Right hindlimb (tissue), 1 donor: ENCODE measurements at places on chromosomes 16 and 17.

GRCh38 chr17:70886648-70887047 is 717.3 kb downstream of the KCNJ2 start:
- no peak for DNase-seq

DNA sequence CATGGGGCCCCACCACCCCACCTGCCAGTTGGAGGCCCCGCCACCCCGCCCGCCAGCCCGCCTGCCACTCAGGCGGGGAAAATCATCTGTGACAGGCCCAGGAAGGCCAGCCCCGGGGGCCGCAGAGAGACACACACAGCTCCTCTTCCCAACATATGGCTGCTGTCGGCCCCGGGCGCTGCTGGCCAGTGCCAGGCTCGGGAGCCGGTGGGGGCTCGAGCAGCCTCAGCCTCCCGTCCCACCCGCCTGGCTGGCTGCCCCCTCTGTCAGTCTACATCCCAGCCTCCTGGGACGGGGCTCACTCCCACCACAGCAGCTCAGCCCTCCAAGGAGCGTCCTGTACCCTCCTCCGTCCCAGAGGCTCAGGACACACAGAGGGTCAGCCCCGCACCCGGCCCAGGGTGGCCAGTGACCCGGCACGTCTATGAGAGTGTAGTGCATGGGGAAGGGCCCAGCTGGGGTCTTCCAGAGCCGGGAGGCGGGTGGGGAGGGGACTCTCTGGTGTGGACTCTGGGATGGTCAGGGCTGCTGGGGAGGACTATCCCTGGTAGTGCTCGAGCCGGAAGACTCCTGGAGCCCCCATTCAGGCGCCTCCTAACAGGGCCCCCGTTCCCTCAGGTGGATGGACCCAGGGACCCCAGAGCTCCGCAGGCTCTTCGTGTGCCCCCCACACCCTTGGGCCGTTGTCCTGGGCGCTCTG is 3.6 kb upstream of the PRR35 start:
- no peak for DNase-seq

DNA sequence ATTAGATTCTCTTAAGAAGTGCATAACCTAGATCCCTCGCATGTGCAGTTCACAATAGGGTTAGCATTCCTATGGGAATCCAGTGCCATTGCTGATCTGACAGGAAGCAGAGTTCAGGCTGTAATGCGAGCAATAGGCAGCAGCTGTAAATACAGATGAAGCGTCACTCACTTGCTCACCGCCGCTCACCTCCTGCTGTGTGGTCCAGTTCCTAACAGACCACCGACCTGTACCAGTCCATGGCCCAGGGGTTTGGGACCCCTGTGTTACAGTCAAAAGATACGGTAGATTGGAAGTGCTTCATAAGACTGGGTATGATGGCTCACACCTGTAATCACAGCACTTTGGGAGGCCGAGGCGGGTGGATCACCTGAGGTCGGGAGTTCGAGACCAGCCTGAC is 2.8 kb downstream of the STAT5A start:
- DNase-seq: no peak

DNA sequence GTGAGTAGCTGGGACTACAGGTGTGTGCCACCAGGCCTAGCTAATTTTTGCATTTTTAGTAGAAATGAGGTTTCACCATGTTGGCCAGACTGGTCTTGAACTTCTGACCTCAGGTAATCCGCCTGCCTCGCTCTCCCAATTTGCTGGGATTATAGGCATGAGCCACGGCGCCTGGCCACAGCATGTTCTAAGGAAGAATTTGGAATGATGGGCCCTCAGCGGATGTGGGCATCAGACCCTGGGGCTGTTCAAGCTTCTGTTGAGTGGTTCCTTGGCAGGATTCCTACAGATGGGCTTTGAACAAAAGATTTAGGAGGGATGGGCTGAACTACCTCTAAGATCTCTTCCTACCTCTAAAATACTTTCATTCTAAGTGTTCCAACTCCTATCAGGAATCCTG is 4.1 kb downstream of the PRPSAP2 start:
- DNase-seq: no peak

- peak; percentile 83 for DNase-seq
Observed at GRCh38 chr17:82734987-82735866, at the start of gene FN3K. TSS of gene FN3K (plus strand) at chr17:82735615. CDS start at chr17:82735637, 22 bp downstream.

DNA sequence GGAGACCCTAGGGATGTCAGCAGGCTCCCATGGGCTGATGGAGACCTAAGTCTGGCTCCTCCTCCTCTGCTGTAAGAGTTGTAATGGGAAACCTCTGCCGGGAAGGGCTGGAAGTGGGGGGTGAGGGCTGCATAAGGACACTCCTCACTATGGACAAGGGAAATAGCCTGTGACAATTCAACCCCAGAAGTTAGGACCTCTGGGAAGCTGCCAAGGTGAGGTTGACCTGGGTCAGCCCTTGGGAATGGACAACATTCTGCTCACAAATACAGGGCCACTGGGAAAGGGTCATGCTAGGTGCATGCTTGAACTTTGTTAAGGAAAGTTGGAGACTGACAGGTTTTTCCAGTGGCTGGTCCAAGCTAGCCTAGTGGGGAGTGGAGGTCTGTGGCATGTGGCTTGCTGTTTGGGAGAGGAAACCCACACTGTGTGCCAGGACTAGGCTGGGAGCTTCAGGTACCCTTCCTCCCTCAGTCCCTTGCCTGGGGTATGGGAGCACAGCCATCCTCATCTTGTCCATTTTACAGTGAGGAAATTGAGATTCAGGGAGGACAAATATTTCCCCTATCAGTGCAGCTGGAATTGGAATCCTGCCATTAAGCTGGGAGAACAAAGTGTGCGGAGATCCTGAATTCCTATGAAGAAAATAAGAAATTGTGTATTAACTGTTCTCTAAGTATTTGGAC is 190.4 kb downstream of the SALL1 start:
- DNase-seq: no peak

DNA sequence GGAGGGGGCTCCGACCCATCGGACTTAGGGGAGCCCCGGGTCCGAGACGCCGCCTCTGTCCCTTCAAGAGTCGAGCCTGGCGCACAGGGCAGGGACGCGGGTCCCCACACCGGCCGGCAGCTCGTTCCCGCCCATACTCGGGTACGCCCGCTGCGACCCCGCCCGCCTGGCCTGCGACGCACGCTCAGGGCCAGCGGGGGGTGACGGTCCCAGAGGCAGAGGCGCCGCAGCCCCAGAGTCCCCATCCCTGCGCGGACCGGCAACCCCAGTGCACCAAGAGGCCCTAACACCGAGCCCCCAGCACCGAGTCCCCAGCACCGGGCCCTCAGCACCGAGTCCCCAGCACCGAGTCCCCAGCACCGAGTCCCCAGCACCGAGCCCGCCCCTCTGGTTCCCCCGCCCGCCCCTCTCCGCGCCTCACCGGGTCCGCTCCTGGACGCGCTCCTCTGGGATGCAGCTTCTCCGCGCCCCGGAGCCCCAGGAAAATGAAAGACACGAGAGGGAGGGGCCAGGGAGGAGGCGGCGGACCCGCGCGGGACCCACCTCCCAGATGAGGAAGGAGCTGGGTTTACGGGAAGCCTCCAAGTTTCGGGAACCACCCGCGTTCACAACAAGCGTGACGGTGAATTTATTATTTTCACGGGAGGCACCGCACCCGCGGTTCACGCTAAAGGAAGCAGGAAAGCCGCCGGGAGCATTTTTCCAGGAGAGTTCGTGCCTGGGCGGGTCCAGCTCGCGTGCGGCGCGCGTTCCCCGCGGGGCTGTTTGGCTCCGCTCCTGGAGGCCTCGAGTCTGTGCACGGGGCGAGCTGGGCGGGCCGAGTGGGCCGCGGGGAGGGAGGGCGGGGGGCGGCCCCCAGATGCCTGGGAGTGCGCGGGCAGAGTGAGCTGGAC is at the start of gene SECTM1:
SECTM1 (minus strand) TSS at position 488 of the 893 bp plus-strand sequence. CDS start 6,526 bp downstream, outside the sequence.
- DNase-seq: peak; percentile 77

GRCh38 chr17:78291944-78292910 is 60.8 kb downstream of the TMEM235 start:
- no peak for DNase-seq

- no peak for DNase-seq
Observed at GRCh38 chr17:81134064-81134781, 31.1 kb upstream of the PVALEF start.

GRCh38 chr17:37054894-37055293 is 106.1 kb downstream of the AATF start:
- DNase-seq: no peak

GRCh38 chr17:50956750-50957523 is 90.8 kb upstream of the TOB1 start:
- DNase-seq: peak; percentile 61

- DNase-seq: peak; percentile 62
Observed at GRCh38 chr17:14152721-14153120, 83.4 kb downstream of the COX10 start.

GRCh38 chr16:63331111-63331510 is 1294.9 kb upstream of the CDH8 start:
- no peak for DNase-seq

DNA sequence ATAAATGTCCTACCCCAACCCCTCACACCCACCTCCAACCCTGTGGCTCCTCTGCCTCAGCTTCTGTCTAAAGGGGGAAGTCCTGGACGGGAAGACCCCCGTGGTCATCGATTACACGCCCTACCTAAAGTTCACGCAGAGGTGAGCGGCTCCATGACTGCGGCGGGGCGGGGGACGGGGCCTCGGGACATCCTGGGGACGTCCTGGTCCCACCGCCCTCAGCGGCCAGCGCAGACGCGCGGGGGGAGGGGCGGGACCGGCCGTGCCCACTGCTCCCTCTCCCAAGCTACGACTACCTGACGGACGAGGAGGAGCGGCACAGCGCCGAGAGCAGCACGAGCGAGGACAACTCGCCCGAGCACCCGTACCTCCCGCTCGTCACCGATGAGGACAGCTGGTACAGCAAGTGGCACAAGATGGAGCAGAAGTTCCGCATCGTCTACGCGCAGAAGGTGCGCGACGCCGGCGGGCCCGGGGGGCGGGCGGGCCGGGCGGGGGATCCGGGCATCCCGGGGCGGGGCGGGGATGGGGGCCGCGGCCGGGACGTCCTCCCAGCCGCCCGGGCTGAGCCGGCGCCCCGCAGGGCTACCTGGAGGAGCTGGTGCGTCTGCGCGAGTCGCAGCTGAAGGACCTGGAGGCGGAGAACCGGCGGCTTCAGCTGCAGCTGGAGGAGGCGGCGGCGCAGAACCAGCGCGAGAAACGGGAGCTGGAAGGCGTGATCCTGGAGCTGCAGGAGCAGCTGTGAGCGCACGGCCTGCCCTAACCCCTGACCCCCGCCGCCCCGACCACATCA is 6.7 kb downstream of the RUNDC3A start:
- no peak for DNase-seq

DNA sequence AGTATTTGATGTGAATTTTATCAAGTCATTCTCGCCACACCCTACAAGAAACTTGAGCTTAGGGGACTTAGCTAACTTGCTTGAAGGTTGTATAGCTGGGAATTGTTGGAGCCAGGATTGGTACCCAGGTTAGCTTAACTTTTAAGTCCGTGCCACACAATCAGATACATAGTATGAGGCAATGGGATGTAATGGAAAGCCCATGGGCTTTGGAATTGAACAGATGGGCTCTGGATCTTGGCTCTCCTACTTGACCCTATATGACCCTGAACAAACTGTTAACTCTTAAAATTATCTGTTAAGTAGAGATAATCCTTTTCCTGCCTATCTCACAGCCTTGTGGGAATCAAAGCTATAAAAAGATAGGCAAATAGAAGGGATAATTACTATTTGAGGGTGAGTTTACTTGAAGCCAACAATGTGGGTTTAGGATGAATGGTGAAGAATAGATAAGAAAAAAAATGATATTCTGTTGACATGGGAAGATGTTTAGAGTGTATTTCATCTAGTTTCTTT is 51.9 kb upstream of the CACNG3 start:
- no peak for DNase-seq

- DNase-seq: no peak
Observed at GRCh38 chr17:13813347-13814240, 211.9 kb upstream of the HS3ST3A1 start.

GRCh38 chr17:49738456-49739163 is 25.3 kb downstream of the FAM117A start:
- DNase-seq: no peak

- DNase-seq: no peak
Observed at GRCh38 chr17:58233543-58233942, 4.8 kb upstream of the LPO start.

GRCh38 chr16:27685807-27686206 is 135.9 kb downstream of the KATNIP start:
- DNase-seq: no peak

DNA sequence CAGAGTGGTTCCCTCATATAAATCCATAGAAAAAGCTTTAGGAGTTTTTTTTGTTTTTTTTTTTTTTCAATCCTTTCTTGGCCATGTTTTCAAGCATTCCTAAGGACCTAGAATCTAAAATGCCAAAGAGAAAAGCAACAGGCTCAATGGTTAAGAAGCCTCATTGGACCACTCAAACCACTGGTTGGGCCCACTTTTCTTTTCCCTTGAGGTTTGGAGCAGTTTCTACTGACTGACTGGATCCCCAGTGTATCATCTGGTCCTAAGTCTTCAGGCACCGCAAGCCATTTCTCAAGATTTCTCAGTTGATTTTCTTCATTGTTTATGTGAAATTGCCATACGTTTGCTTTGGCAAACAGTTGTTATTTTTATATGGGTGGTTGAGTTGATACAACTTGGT is 14.4 kb downstream of the METTL9 start:
- DNase-seq: no peak

- no peak for DNase-seq
Observed at GRCh38 chr16:52440248-52440647, 106.7 kb downstream of the TOX3 start.

DNA sequence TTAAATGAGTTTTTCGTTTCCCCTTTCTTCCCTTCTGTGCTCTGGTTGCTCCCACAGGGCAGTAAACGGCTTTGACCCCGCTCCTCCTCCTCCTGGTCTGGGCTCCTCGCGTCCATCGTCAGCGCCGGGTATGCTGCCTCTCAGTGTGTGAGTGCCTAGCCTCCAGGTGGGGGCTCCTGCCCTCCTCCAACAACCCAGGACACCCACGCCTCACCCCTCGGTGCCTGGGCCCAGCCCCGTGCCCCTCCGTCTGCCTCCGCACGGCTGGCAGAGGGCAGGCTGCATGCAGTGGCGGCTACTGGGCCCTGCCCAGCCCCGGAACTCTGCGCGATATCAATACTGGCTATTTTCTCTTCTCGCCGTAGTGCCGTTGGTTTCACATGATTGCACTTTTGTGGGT is 31.2 kb downstream of the NDEL1 start:
- no peak for DNase-seq

GRCh38 chr16:55043499-55043898 is 112.8 kb downstream of the IRX5 start:
- DNase-seq: no peak

GRCh38 chr17:67479148-67479547 is 102.1 kb downstream of the PITPNC1 start:
- DNase-seq: no peak
